Trophoblast cell (in vitro differentiated cells and primary cell): ENCODE measurements at places on chromosomes 1 and 21.

DNA sequence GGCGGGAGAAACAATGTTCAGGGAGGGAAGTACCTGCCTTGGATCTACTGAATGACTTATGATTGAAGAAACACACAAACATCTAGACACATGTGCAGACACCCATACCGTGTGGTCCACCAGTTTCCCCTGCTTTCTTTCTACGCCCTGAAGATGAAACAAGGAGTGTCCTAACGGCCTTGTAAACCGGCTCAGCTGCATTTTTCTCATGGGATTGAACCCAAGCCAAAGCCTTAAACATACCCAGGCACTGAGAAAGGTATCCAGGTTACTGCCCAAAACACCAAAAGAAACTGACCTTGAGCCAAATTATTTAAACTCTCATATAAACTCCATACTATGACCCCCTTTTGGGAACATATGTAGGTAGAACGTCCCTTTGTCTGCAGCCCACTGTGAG is 630.0 kb upstream of the RGS18 start:
- no peaks in the 10 kb centered on the region for H3K4me1 ChIP-seq
- no peaks in the 10 kb centered on the region for H3K27me3 ChIP-seq
- H3K27ac ChIP-seq = no peak overlapping the region
- no peaks in the 10 kb centered on the region for H3K36me3 ChIP-seq
- no peak overlapping the region for H3K4me3 ChIP-seq

DNA sequence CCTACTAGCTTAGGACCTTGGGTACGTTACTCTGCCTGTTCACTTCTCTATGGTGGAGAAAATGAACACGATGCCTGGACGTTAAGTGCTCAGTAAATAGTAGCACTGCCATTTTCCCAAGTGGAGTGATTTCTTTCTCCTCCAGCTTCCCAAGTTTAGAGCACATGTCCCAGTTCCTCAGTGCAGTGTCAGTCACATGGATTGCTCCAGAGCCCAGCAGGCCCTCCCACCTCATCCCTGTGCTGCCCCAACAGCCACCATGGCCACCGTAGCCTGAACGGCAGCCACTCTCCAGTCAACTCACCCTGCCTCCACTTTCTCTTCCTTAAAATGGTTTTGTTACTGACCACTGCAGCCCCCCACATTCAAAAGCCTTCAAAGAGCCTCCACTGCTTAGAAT is 8.5 kb downstream of the STMN1 start:
- peaks cover 3% of the 10 kb centered on the region for H3K4me1 ChIP-seq
- no peaks in the 10 kb centered on the region for H3K27me3 ChIP-seq
- no peak overlapping the region for H3K27ac ChIP-seq
- H3K36me3 ChIP-seq = peaks cover 49% of the 10 kb centered on the region
- no peak overlapping the region for H3K4me3 ChIP-seq
- no peak for DNase-seq

DNA sequence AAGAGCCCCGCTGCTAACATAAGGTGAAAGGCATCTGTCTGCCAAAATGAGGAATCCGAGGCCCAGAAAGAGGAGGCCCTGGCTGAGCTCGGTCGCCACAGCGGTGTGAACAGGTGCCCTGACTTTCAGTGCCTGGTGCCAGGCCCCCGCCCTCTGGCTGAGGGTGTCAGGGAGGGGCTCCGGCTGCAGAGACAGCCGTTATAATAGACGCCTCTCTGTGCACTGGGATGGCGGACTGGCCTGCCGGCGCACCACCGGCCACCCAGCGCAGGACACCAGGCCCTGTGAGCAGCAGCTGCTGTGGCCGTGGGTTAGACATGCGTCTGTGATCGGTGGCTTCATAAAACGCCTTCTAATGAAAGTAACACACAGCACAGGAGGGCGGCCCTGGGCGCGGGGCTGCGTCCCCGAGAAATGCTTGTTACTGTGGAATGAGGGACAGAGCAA is 51.4 kb upstream of the ACTRT2 start:
- no peak for DNase-seq
- no peak overlapping the region for H3K27ac ChIP-seq
- no peak overlapping the region for H3K4me3 ChIP-seq
- H3K36me3 ChIP-seq = no peaks in the 10 kb centered on the region
- no peaks in the 10 kb centered on the region for H3K27me3 ChIP-seq

- no peaks in the 10 kb centered on the region for H3K36me3 ChIP-seq
- H3K4me3 ChIP-seq = no peak overlapping the region
- H3K4me1 ChIP-seq = no peaks in the 10 kb centered on the region
Observed at GRCh38 chr1:91697416-91697815, 188.5 kb downstream of the TGFBR3 start.

DNA sequence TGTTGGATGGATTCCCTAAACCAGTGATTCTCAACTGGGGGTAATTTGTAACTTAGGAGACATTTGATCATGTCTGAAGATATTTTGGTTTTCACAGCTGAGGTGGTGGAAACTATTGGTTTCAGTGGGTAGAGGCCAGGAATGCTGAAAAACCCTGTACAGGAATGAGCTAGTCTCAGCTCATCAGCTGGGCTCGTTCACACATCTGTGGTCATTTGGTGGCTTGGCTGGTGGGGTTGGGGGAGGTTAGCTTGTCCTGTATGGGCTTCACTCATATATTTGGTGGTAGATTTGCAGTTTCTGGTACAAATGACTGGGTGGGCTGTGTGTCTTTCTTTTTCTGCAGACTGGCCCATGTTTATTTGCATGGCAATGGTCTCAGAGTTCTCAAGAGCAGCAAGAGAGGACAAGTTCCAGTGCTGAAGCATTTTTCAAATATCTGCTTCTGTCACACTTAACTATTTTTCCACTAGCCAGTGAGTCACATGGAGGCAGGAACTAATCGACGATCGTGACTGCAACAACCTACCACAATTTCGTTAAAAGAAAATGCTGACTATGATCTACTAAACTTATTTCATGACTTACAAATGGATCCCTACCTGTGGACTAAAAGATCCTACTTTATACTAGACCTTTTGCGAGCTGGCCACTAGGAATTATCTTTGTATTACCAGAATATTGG is 321.7 kb upstream of the PLXNA2 start:
- no peaks in the 10 kb centered on the region for H3K27me3 ChIP-seq
- H3K4me3 ChIP-seq = no peak overlapping the region
- H3K4me1 ChIP-seq = no peaks in the 10 kb centered on the region

GRCh38 chr1:162629077-162629627 is 3.1 kb upstream of the DDR2 start:
- no peak for DNase-seq
- H3K27me3 ChIP-seq = no peaks in the 10 kb centered on the region
- H3K27ac ChIP-seq = no peak overlapping the region
- no peak overlapping the region for H3K4me3 ChIP-seq

DNA sequence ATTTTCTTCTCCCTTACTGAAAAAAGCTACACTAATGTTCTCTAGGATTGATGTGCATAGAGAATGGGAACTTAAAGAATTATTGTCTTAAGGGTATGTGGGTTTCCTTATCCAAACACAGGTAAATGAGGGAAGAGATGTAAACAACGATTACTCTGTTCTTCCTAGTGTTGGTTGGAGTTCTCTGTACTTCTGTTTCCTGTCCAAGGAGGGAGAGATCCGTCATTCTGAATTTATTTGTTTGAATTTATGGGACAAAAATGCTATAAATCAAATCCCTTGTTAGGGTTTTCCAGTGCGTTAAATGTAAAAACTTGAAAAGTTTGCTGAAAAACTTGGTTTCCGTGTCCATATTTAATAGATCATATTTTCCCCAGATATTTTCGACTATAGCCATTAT is 29.6 kb downstream of the LAMC1 start:
- H3K4me1 ChIP-seq = peaks cover 5% of the 10 kb centered on the region
- no peaks in the 10 kb centered on the region for H3K27me3 ChIP-seq
- H3K27ac ChIP-seq = no peak overlapping the region
- no peak for DNase-seq

GRCh38 chr1:222926566-222926965 is 111.7 kb downstream of the DISP1 start:
- H3K27ac ChIP-seq = no peak overlapping the region
- peaks cover 2% of the 10 kb centered on the region for H3K4me1 ChIP-seq
- H3K36me3 ChIP-seq = no peaks in the 10 kb centered on the region
- no peaks in the 10 kb centered on the region for H3K27me3 ChIP-seq
- H3K4me3 ChIP-seq = no peak overlapping the region
- DNase-seq = no peak

DNA sequence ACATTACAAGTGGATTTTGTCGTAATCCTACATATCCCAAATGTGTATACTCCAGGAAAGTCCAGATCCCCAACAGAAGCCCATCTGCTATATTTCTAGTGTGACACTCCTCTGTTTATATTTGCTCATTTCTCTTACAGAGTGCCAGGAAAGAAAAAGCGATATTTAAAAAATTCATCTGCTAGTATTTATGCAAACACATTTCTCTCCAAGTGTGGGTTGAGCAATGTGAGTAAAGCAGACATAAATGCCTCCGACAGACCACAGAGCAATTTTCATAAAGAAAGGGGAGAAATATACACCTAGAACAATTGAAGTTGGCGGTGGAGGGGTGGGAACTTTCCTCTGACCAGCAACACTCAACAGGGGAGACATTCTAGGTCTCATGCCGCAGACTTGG is 22.2 kb upstream of the RAP1A start:
- no peaks in the 10 kb centered on the region for H3K27me3 ChIP-seq
- no peaks in the 10 kb centered on the region for H3K36me3 ChIP-seq
- no peak overlapping the region for H3K27ac ChIP-seq
- H3K4me1 ChIP-seq = peaks cover 6% of the 10 kb centered on the region
- no peak overlapping the region for H3K4me3 ChIP-seq

GRCh38 chr1:53860967-53861411 is 22.9 kb upstream of the NDC1 start:
- no peaks in the 10 kb centered on the region for H3K4me1 ChIP-seq

DNA sequence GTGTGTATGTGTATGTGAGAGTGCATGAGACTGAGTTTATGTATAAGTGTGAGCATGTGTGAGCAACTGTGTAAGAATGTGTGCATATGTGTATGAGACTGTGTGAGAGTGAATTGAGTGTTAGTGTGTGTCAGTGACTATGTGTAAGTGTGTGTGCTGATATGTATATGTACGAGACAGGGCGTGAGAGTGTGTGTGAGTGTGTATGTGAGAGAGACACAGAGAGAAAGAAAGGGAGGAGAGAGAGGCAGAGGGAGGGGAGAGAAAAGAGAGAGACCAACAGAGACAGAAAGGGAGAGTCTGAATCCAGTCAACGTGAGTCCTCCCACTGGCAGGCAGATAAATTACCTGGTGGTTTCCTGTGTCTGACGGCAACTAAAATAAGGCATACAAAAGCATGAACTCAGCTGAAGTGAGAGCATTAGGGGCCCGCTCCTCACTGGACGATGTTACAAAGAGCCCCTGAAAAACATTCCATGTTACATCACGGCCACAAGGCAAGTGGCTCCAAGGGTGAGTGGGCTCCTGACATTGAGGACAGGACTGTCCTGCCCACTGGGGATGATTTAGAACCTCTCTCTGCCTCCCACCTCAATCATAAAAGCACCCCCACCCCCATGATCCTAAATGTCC is 66.6 kb upstream of the TIAM1 start:
- H3K27ac ChIP-seq = no peak overlapping the region
- DNase-seq = no peak
- no peaks in the 10 kb centered on the region for H3K36me3 ChIP-seq
- peaks cover 5% of the 10 kb centered on the region for H3K4me1 ChIP-seq

GRCh38 chr21:43598416-43599120 is 60.7 kb downstream of the HSF2BP start:
- peaks cover 26% of the 10 kb centered on the region for H3K4me1 ChIP-seq
- peak; percentile 69 for DNase-seq
- no peaks in the 10 kb centered on the region for H3K36me3 ChIP-seq
- H3K27ac ChIP-seq = peak overlapping the region; percentile 99
- H3K4me3 ChIP-seq = no peak overlapping the region

DNA sequence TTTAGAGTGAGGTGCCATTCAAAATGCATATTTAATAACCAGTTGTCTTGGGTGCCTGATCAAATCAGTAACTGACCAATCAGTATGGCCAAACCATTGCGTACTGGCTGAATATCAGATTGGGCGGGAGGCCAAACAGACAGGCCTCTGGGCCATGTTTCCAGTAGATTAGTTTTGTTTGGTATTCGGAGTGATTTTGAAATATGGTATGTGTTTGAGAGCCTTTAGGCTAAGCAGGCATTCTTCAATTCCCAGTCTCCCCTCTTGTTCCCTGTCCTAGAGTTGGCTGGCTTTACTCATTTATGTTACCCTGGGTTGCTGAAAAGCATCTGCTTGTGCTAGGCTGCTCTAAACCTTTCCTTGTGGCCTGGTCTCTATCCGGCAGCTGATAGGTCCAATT is 80.1 kb downstream of the BACH1 start:
- peak; percentile 78 for DNase-seq
- peak overlapping the region; percentile 77 for H3K27ac ChIP-seq
- H3K36me3 ChIP-seq = no peaks in the 10 kb centered on the region

GRCh38 chr1:75159154-75159553 is 25.0 kb downstream of the LHX8 start:
- H3K27ac ChIP-seq = no peak overlapping the region
- no peak overlapping the region for H3K4me3 ChIP-seq
- H3K4me1 ChIP-seq = no peaks in the 10 kb centered on the region
- no peaks in the 10 kb centered on the region for H3K36me3 ChIP-seq
- no peaks in the 10 kb centered on the region for H3K27me3 ChIP-seq

GRCh38 chr1:236395230-236395946 is 1.3 kb downstream of the EDARADD start:
- H3K27me3 ChIP-seq = peaks cover 2% of the 10 kb centered on the region
- H3K4me3 ChIP-seq = peak overlapping the region; percentile 95
- no peak overlapping the region for H3K27ac ChIP-seq
- no peaks in the 10 kb centered on the region for H3K36me3 ChIP-seq

GRCh38 chr1:172585348-172585747 is 52.4 kb downstream of the SUCO start:
- no peak overlapping the region for H3K4me3 ChIP-seq
- no peak for DNase-seq
- no peak overlapping the region for H3K27ac ChIP-seq
- peaks cover 13% of the 10 kb centered on the region for H3K36me3 ChIP-seq
- no peaks in the 10 kb centered on the region for H3K27me3 ChIP-seq

- H3K4me1 ChIP-seq = no peaks in the 10 kb centered on the region
- H3K4me3 ChIP-seq = no peak overlapping the region
- no peaks in the 10 kb centered on the region for H3K27me3 ChIP-seq
Observed at GRCh38 chr1:162930532-162930931, 69.6 kb upstream of the CCDC190 start.

DNA sequence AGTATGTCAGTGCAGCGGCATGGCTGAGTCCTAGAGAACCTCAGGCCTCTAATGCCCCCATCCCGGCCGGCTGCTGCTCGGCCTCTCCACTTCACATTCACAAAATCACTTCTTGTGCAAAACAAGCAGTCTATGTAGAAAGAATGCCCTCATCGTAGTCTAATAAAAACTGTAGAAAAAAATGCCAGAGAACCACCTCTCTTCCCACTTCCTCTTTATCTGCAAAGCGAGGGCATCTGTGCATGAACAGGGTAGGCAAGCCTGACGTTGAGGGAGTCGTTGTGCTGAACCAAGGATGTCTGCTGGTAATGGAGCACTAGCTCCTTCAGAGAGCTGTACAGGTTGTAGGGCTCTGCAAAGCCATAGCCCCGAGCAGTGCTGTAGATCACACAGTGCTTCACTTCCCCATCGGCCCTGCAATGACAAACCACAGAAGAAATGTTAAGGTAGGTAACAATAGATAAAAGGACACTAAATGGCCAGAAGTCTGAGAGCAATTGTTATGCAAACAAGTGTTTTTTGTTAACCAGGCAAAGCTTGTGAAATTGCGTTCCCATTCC is 88.9 kb downstream of the PIK3R3 start:
- H3K27ac ChIP-seq = no peak overlapping the region
- no peak overlapping the region for H3K4me3 ChIP-seq
- DNase-seq = peak; percentile 5
- no peaks in the 10 kb centered on the region for H3K4me1 ChIP-seq
- peaks cover 6% of the 10 kb centered on the region for H3K36me3 ChIP-seq

- no peak overlapping the region for H3K4me3 ChIP-seq
- no peaks in the 10 kb centered on the region for H3K27me3 ChIP-seq
- no peaks in the 10 kb centered on the region for H3K36me3 ChIP-seq
- no peak overlapping the region for H3K27ac ChIP-seq
- DNase-seq = no peak
- H3K4me1 ChIP-seq = peaks cover 3% of the 10 kb centered on the region
Observed at GRCh38 chr1:227540170-227541098, 22.9 kb upstream of the ZNF678 start.
